ENCODE measurements at places on chromosomes 7 and 10.

DNA sequence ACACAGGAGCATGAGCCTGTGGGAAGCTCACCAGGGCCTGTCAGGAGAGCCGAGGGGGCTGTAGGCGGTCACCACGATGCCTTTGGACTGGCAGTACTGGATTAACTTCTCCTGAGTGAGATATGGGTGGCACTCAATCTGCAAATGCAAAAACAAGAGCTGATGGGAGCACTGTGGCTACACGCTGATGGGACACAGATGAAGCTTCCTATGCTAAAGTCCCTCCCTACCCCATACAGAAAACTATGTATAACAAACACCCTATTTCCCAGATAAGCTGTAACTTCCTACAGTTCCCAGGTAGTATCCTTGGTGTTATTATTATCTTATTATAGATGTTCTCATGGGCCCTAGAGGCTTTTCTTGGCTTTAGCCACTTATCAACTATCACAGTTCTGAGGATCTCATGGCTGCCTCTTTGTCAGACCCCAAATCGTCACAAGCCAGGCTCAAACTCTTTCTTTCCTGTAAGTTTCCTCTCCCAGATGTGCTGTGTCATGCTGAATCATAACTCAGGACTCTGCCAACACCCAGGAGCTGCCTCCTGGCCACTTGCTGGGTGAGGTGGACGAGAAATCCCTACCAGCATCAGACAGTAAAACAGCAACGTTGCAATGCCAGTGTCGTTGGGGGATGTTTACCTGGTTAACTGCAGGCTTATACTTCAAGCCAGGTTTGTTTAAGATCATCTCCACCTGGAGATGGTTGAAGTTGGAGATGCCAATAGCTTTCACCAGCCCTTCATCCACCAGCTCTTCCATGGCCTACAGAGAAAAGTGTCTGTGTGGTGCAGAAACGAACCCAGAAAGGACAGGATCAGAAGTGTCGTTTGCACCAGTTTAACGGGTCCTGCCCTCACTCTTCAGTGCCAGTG, 10.3 kb downstream of the AKR1B1 start:
- DNase-seq, result peak; percentile 91

GRCh38 chr7:10821156-10821555, 152.5 kb upstream of the PHF14 start:
- no peak for DNase-seq

GRCh38 chr7:157932498-157933218, 595.9 kb downstream of the DNAJB6 start:
- DNase-seq, result no peak

GRCh38 chr7:113283861-113284260, 165.5 kb upstream of the SMIM30 start:
- DNase-seq, result peak; percentile 56

All from iris pigment epithelial cell (primary cell).